Stimulated activated CD8-positive, alpha-beta memory T cell treated with anti-CD3 and anti-CD28 coated beads, Interleukin-4, amount 100 ng/mL, for 1 hour (primary cell): ENCODE measurements at places on chromosomes 12 and 14.

DNA sequence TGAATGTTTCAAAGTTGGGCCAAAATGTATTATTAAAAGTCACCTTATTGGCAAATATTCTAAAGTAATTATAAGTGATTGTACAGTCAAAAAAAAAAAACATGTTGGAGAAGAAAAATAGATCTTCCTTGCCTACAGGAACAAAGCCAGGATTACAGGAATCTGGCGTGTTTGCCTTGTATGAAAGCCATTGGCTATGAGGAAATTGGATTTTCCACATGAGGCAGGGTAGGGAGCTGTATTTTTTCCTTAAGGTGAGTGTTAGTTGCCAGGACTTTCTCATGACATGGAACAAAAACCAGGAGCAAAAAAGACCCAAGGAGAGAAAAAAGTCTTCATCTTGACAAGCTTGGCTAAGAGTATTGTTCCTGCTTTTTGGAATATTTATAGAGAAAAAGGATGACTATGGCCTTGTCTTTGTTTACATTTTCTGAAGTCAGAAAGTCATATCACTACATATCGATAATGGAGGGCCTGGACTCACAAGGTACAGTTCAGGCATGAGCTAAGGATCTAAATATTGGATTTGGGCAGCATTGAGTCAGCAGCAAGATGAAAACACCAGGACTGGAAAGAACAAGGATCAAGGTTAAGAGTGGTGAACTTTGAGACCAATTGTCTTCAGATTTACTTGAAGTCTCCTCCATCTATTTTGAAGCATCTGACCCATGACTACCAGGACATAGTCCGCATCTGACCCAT lies 68.4 kb upstream of the FLRT2 start:
- no peak for DNase-seq

GRCh38 chr14:64986648-64987437 lies at the start of gene FNTB:
FNTB (plus strand) TSS chr14:64986895; CDS start chr14:64986954, 59 bp downstream.
- DNase-seq = peak; percentile 84

- DNase-seq = no peak
Measured at GRCh38 chr14:21385188-21385904, 1.5 kb upstream of the SUPT16H start.

DNA sequence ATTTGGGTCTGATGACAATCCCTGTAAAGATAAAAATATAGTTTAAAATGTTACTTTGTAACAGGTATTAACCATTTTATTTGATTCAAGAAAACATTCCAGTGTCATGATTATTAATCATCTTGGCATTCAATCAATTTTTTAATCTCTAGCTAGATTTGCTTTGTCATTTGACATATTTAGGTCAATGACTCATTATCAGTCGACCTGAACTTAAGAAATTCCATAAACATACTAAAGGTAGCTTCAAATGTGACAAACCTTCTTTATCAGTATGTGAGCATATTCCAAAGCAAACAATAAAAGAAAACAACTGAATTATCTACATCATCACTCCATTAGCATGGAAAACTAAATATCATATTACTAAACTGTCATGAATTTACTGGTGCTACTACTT lies 50.8 kb upstream of the CDKL1 start:
- DNase-seq = no peak

DNA sequence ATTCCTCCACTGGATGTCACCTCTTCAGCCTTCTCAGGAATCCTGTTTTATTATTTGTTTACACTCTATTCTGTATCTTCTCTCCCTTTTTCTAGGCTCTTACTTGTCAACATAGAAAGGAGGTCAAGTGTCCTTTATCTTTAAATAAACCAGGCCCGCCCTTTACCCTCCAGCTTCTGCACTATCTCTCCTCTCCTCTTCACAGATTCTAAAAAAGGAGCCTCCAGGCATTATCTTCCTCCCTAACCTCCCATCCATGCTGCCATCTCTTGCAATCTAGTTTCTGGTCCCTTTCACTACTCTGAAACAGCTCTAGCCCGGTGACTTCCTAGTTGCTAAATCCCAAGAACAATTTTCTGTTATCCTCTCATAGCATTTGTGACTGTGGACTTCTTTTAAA lies 24.1 kb upstream of the ARID2 start:
- no peak for DNase-seq

DNA sequence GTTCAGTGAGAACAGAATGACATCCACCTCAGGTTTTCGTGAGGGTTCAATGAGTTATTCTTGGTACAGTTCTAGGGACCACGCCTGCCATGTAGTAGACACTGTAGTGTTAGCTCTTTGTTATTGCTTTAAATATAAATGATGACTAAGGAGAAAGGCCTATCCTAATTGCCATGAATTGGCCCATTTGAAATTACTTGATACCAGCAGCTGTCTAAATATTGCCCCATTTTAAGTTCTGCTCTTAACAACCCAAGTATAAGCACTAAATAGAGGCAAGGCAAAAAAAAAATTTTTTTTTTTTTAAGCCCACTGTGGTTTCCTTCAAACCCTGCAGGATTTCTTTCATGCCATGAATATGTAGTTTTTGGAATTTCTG lies 84.5 kb downstream of the BORCS5 start:
- DNase-seq = no peak

- DNase-seq = no peak
Measured at GRCh38 chr12:53871367-53871766, 67.3 kb upstream of the HOXC13 start.

GRCh38 chr12:50070314-50071060 lies 13.1 kb downstream of the ASIC1 start:
- DNase-seq = peak; percentile 39

GRCh38 chr14:61720294-61720661 lies 25.0 kb downstream of the HIF1A start:
- no peak for DNase-seq

DNA sequence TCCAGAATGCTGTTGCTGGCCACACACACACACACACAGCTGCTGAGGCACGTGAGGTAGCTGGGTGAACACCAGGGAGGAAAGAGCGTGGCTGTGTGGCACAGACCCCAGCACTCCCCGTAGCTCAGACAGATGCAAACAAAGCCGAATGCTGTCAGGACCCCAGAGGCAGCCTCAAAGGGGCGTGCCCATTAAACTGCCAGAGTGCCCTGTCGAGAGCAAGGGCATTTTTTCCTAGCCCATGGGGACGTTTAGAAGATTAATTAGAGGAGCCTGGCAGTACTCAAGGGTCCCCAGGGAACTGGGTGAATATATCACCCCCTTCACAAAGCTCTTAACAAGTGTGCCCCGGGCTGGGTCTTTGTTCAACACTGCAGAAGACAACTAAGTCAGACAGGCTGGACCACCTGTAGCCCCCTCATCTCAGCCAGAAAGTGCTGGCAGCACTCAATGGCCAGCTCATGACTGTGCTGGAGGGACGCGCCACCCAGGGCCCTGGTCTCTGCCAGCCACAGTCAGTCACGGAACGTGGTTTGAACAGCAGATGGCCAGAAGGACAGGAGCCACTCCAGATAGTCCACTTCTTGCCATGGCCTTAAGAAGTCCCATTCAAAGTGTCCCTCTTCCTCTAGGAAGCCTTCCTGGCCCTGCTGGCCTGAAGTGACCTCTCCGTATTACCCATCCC lies 37.5 kb downstream of the TTC7B start:
- DNase-seq = no peak

- DNase-seq = no peak
Measured at GRCh38 chr12:113438523-113439300, 16.5 kb downstream of the SDSL start.

DNA sequence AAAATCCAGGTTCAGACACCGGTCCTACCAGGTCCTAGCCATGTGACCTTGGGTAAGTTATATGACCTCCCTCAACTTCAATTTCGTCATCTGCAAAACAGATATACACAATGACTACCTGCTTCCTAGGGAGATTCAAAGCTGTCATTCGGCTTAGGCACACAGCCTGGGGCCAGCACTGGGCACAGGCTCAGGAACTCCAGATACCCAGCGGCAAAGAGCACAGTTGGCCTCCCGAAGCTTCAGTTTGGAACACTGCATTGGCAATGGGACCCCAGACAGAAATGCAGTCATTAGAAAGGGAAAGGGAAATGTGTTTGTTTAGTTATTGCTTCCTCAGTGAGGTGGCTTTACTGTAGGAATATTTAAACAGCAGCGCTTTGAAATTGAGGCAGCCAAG lies 11.4 kb downstream of the PLEKHG6 start:
- DNase-seq = no peak

DNA sequence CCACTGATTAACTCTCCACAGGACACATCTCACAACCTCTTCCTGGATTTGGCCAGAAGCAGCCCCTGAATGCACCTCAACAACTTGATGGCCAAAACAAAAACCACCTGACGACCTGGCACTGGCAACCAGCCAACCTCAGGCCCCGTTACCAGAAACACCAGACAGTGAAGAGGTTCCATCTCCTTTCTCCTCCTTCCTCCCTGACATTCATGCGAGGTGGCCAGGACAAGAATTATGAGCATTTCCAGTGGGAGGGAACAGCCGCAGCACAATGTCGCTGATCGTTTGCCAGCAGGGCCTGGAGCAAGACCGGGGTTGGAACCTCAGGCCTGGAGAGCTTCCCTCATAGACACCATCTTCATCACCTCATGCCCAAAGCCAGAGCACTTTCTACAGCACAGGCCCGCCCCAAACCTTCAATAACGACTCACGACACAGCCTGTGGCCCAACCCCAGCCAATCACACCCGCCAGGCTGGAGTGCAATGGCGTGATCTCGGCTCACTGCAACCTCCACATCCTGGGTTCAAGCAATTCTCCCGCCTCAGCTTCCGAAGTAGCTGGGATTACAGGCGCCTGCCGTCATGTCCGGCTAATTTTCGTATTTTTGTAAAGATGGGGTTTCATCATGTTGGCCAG lies 48.7 kb downstream of the CCDC88C start:
- no peak for DNase-seq

GRCh38 chr12:115351514-115352077 lies 667.6 kb upstream of the TBX3 start:
- no peak for DNase-seq

GRCh38 chr14:76432827-76433752 lies 57.2 kb downstream of the ESRRB start:
- no peak for DNase-seq

DNA sequence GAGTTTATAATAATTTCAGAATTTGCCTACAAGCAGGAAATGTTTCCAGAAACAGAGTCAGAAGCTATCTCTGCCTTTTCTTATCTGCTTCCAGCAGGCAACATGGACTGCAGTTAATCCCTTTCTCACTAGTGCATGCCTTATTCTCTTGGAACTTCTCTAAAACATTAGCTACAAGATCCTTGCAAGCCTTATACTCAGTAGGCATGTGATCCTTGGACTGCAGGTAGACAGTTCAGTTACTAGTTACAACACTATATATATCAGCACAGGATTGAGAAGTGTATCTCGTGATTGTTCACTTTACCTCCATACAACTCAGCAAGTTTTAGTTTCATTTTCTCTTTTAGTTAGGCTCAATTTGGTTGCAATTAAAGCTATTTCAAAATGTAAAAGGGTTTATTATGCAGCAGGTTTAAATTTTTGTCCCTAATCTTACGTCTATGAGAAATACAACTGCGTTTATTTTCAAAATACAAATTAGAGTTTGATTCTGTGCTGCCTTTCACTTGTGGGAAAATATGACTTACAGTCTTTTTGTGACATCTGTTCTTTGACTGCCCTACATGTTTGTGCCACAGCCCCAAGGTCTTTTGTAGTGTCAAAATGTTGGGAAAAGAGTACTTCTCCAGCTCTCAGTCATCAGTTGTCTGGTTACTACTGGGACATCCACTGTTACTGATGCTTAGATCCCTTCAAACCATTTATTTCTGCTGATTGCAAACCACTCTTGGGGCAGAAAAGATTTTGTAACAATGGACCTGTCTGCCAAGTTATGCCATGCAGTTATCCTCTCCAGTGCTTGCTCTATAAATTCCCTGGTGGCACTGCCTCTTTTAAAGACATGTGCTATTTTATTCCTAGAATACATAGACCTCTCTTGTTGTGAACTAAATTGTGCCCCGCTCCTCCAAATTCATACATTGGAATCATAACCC lies 709.0 kb upstream of the FOXG1 start:
- DNase-seq = no peak

DNA sequence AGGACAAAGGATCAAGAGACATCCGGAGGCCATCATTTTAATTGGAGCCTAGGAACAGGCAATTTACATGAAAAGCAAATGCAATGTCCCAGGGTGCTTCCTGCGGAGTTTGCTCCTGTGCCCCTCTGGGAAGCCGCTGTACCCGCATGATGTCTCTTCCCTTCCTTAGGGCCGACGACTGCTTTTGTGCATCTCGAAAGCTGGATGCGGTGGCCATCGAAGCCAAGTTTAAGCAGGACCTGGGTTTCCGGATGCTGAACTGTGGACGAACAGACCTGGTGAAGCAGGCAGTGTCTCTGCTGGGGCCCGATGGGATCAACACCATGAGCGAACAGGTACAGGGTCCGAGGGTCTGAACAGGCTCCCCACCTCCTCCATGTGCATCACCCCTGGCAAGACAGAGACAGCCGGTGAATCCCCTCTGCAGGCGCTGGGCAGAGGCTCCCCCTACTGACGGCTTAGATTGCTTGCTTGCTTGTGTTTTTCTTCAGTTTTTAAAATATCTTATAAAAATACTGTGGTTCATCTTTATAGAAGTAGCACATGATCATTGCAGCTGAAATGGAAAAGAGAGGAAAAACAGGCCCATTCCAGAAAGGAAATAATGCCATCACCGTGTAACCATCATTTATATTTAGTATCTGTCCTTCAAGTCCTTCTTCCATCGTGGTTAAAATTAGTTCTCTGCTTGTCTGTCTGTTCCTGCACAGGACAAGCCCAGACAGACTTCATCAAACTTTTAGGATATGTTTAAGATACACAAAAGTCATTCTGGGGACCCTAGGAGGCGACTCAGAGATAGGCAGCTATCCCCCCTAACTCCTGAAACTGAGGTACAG lies 75.4 kb upstream of the PWP1 start:
- no peak for DNase-seq

DNA sequence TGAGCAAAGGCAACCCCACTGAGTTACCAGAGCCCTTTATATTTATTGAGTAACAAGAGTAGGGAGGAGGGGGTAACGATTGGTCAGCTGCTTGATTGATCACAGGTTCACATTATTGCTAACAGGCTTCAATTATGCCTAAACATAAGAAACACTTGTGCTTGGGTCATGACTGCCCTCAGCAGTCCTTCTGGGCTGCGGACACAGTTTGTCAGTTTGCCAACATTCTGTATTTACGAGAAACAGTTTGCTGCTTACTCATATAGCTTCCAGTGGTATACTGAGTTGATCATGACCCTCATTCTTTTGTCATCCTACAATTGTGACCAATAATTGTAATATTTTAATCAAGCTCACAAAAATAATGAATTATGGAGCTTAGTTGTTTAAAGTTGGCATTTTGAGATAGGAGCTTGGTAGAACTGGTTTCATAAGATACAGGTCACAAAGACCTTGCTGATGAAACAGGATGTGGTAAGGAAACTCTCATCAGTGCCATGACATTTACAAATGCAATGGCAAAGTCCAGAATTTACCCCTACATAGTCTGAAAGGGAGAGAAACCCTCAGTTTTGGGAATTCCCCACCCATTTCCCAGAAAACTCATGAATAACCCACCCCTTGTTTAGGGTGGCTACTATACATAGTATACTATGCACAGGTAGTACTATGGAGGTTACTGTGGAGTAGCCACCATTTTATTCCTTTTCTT lies 1421.0 kb upstream of the FLRT2 start:
- DNase-seq = no peak

GRCh38 chr12:118541071-118541470 lies 164.7 kb downstream of the SUDS3 start:
- no peak for DNase-seq
